WTC11 (cell line): ENCODE measurements at places on chromosomes 3 and 15.
A peak's percentile ranks its signal among the peaks of the same experiment; 100 is the strongest.

- no peak for DNase-seq
These were observed 127.2 kb downstream of the GHSR start for GRCh38 chr3:172321035-172321434.

DNA sequence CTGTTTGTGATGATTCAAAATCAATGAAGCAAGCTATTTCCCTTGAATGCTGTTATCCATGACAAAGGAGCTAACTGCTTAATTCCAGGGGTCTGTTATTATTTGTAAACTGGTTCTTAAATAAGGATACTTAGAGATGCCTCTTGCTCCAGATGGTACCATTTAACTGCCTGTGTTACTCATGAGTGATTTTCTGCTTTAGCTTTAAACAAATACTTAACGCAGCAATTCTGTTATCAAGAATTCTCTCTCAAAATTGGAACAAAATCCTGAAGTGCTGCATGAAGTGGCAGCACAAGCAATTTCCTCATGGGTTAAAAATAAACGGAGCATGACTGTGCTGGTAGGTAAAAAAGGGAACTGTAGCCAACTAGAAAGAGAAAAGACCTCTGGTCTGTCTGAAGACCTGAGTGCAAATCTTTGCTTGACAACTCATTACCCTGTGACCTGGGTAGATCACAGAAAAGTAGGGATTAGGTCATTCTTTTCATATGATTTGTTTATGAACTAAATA is 62.5 kb upstream of the GBE1 start:
- DNase-seq: no peak

DNA sequence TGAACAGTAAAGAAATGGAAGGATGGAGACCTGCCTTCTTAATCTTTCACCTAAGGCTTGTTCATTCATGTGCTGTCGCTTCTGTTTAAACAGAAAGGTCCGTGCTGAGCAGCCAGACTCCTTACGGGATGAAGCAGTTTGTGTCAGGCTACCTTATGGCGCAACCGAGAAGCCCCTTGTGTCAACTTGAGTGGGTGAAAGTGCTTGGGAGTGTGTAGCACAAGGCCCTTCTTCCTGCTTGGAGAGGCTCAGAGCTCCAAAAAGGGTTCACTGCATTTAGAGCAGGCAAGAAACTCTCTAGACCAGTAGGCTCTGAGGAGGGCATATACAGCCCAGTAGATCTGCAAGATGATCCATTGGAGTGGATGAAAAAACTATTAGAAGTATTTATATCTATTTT is 16.0 kb downstream of the CAPN3 start:
- no peak for DNase-seq

- no peak for DNase-seq
These were observed 28.7 kb downstream of the SPG21 start for GRCh38 chr15:64961013-64961412.

DNA sequence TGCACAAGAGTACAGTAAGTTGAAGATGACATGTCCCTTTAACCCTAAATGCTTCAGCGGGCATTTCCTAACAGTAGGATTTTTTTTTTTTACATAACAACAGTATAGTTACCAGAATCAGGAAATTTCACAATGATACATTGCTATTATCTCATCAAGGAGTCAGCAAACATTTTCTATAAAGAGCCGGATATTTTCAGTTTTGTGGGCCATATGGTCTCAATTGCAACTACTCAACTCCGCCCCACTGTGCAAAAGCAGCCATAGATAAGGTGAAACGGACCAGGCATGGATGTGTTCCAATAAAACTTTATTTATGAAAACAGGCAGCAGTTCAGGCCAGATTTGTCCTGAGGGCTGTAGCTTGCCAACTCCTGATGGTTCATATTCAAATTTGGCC is 130.6 kb downstream of the SMAD6 start:
- DNase-seq: no peak

GRCh38 chr3:52533623-52534280 is at the start of gene NT5DC2:
Gene NT5DC2, minus strand, starts transcription at chr3:52533857. Its CDS starts 120 bp downstream, at chr3:52533737.
- DNase-seq: peak; percentile 66

GRCh38 chr3:46717447-46718231 is at the start of gene PRSS50:
Gene PRSS50, minus strand, starts transcription at chr3:46717869. Its CDS starts 45 bp downstream, at chr3:46717824.
- peak; percentile 86 for DNase-seq

GRCh38 chr3:109731639-109732473 is 394.5 kb upstream of the DPPA4 start:
- DNase-seq: peak; percentile 50

GRCh38 chr3:49020330-49021212 is 1.4 kb upstream of the NDUFAF3 start:
- peak; percentile 51 for DNase-seq

DNA sequence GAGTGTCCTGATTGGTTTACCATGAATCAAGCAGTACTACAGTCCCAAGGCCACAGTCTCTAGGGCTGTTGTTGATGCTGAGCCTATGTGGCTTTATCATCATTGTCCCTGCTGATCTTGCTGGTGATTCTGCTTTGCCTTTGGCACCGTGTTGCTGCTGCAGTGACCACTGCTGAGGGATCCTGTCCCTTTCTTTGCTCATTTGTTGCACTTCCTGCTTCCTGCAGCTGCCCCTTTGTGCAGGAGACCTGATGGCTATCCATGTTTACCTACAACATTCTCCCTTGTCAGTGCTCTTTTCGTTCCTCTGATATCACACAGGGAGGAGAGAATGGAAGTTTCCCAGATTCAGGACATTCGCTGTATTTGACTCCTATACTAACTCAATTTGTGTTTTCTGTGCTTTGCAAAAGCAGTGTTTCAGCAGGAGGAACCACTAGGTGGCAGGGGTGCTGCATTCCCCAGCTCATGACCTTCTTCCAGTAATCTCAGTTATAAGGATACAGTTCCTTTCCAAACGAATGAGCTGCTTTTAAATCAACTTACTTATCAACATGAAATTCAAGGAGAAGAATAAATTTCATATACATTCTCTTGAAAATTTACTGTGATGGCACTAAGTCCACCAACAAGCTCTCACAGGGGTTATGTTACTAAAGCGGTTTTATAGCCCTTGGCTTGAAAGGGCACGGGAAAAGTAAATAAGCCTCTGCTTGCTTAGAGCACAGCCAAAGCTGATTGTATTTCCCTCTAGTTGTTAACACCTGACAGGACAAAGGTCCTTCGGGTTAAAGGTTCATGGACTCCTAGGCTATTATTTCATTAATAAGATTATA is 9.7 kb upstream of the THUMPD3 start:
- peak; percentile 72 for DNase-seq

DNA sequence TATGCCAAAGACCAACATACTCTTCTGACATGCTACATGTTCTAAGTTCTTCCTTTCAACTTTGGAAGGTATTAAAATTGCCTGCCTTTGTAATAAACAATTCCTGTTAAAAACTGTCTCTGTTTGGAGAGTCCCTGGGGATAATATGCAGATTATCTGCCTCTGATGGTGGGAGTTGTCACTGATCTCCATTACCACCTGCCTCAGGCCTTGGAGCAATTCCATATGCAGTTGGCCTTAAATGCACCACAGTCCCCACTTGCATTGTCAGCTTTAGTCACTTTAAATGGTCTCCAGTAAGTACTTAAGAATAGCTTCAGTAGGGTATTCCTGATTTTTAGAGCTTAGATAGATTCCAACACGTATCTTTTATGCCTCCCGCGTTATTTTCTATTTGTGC is 121.1 kb upstream of the GOLIM4 start:
- DNase-seq: no peak

DNA sequence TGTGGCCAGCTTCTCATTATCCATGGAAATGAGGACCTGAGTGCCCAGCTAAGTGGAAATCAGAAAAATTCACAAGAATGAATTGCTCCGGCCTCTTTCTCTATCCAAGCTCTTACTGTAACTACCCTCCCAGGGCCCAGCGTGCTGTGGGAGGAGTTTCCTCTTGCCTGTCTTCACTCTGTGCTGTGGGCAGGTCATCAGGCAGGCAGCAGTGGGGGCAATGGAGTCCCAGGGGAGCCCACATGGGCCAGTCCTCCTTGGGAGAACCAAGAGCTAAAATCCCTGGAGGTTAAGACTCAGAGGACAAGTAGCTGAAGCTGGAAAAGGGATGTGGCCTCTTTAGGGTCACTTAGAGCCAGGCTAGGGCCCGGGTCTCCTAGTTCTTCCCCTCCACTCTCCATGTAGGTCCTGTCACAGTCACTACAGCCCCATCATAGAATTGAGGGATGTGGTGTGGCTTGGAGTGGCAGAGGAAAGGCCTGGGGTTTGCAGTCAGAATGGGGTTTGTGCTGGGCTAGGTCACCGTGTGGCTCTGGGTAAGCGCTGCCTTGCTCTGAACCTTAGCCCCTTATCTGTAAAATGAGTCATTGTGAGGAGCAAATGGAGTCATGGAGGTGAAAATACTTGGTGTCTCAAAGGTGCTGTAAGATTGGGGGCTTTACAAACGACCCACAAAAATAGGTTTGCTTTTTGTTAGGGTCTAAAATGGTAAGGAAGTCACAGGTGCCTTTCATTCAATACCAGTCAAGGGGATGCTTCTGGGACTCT is 3.7 kb downstream of the GASK1A start:
- DNase-seq: no peak

- DNase-seq: peak; percentile 80
These were observed at the start of gene MAP6D1 for GRCh38 chr3:183825456-183826161. Gene MAP6D1, minus strand, starts transcription at chr3:183825577. Its CDS starts 30 bp downstream, at chr3:183825547.

DNA sequence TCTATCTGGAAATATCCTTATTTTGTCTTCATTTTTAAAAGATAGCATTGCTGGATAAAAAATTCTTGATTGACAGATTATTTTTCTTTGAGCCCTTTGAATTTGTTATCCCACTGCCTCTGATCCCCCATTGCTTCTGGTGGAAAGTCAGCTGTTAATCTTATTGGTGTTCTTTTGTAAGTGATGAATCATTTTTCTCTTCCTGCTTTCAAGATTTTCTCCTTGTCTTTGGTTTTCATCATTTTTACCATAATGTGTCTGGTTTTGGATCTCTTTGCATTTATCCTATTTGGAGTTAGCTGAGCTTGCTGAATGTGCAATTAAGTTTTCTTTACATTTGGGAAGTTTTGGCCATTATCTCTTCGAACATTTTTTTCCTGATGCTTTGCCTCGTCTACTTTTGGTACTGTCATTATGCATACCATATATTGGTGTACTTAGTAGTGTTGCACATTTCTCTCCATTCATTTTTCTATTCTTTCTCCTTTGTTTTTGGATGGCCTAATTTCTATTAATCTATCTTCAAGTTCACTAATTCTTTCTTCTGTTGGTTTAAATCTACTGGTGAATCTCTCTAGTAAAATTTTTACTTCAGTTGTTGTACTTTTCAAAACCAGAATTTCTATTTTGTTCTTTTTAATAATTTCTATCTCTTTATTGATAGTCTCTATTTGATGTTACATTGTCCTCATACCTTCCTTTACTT is 440.0 kb upstream of the PROK2 start:
- DNase-seq: no peak

DNA sequence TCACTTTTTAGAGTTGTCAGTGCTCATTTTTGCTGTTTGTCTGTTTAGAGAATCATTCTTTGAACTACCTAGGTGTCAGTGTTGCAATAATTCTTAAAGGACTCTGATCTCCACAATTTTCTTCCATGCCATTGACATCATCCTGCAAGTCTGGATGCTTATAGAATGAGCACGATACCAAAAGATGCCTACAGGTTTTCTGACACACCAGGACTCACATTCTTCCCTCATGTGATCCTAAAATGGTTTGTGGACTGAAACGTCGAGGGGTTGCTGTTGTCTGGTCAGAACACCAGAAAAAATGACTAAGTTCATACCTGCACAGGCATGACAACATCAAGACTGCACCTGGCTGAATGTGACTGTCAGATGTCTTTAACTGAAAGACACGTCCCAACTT is 95.9 kb downstream of the SEMA5B start:
- no peak for DNase-seq

DNA sequence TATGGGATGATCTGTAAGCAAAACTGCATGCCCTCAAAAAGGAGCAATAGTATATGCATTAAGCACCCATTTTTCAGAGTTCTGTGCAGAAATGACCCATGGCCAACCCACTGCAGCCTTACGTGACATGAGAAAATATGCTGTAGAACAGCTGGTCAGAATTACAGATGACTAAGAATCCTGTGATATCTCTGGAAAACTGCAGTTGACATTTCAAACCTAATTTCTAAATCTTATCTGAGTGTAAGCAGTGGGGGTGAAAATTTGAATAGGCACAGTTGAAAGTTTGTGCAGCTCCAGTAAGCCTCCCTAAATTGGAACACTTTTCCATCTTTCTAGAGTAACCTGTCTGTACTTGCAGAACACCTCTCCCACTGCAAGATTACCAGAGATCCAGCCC is 28.7 kb upstream of the COL6A6 start:
- no peak for DNase-seq

- DNase-seq: no peak
These were observed 4.4 kb upstream of the ZNF589 start for GRCh38 chr3:48236531-48236930.

GRCh38 chr15:86139828-86140227 is 60.2 kb downstream of the AGBL1 start:
- DNase-seq: peak; percentile 81

GRCh38 chr3:27680517-27681246 is 41.4 kb downstream of the EOMES start:
- peak; percentile 17 for DNase-seq

DNA sequence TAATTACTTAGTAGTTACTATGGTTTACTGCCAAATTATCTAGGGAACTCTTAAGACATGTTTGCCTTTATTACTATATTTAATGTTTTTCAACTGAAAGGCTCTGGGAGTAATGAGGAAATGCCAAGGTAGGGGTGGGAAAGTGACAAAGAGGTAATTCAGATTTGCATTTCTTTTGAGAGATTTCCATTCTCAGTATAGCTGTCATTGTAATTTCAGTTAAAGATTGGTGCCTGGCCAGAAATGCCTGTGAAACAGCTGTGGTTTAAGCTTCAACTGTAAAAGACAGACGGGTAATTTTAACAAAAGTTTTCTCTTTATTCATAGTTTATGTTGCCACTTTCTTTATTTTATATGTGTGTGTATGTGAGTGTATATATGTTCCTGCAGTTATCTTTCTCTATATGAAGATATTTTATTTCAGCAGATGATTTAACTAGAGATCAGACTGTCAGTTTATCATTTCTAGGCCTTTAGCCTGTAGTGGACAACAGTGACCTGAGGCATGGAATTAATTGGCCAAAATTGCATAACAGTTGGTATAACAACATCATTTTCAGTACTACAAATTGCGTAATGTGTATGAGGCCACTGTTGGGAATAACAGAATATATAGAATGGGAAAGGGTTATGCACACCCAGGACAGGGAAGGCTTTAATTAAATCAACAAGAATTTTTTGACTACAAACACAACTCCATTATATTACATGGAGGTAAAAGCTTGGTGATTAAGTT is 119.0 kb downstream of the BBX start:
- DNase-seq: no peak

- peak; percentile 89 for DNase-seq
These were observed at the start of gene HACD3 for GRCh38 chr15:65530318-65531111. Gene HACD3, plus strand, starts transcription at chr15:65530463. Its CDS starts 169 bp downstream, at chr15:65530632.
